ENCODE measurements at places on chromosomes 11 and 22. TPM values are rescaled to one million over a fixed set of nuclear protein-coding genes. Genes with fewer than 3 reads are reported as not detected.

ATP5MG gene
- 734 TPM for polyA plus RNA-seq

KRTAP5-1 gene
- polyA plus RNA-seq, result not detected

HTR3B gene
- not detected for polyA plus RNA-seq

SAA1 gene
- 0.31 TPM for polyA plus RNA-seq
